Fibroblast of lung (primary cell): ENCODE measurements at places on chromosomes 12 and 14.

DNA sequence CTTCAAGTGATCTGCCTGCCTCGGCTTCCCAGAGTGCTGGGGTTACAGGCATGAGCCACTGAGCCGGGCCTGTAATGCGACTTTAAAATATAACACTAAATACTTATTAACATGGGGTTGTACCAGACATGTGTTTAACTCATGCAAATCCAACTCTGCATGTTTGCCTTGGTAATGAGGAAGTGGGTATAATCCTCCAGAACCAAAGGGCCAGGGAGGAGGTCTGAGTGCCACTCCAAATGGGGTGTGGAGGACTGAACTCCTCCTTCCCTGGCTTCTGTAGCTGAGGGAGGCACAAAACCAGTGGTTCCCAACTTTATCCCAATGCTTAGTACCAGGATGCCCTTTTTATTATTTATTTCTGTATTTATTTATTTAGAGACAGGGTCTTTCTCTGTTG lies 61.6 kb upstream of the MED13L start:
- DNase-seq, result no peak

DNA sequence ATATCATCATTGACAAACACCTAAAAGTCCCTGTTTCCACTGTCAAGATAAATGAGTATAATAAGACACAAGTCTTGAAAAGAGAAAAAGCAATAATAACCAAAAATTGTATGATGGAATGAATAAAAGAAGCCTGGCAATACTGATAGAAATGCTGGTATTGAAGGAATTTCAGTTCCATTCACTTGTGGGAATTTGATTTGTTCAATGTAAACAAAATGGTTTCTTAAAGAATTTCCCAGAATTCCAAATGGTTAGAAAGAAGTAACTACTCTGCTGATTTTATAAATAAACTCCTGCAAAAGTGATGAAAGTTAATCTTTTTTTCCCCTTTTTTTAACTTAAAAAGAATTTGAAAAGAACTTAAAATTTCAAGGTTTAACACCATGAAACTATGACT lies 129.9 kb upstream of the PDZRN4 start:
- DNase-seq, result no peak

- no peak for DNase-seq
Measured at GRCh38 chr14:36485773-36486172, 34.3 kb downstream of the NKX2-1 start.

DNA sequence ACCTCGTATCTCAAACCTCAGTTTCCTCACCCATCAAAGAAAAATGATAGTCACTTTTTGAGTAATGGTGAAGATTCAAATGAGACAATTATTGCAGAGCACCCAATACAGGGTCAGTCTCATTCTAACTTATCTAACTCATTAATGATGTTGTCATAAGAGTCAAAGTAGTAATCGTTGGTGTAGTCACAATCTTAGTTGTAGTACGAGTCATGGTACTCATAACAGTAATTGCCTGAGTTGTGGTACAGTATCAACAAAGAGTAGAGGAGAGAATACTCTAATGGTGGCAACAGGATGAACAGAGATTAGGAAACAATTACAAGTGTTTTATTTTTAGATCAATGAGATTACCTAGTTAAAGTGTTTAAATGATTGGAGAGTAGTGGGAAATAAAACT lies 93.6 kb upstream of the TMTC2 start:
- DNase-seq, result no peak

GRCh38 chr12:120199025-120199424 lies 1.9 kb downstream of the RPLP0 start:
- DNase-seq, result no peak

DNA sequence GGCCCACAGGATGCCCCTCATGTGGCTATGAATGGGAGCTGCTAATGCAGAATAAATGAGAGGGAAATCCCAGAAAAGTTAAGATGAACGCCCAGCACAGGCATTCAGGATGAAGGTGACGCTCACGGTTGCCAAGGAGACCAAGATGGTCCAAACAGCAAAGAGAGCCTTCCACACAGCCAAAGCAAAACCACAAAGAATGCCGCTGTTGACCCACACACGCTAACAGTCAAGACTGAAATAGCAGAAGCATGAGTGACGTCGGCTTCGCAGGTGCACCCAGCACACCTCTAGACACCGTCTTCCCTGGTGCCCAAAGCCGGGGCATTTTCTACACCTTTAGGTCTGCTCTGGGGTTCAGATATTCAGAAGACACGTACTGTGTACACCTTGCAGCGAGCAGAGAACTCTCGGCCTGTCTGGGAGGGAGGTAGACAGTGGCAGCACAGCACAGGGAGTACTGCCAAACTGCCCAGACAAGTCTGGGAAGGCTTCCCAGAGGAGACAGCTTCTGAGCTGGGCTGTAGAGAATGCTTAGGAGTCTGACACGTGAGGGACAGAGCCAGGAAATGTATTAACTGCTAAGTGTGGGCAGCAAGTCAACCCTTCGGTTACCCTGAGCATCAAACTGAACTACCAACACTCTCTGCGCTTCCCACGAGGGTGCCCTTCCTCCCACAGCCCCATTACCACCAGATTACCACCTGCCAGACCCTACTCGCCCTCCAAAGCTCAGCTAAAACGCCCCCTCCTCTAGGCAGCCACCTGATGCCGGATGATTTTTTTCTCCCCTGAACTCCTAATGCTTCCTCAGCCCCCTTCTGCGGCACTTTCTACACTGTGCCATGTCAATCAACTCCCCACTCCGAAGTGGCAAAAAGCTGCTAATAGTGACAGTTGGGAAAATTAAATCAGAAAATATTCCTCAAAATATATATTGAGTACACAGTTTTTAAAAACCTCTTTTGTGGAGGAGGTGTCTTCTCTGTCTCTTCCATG lies 50.1 kb downstream of the CCDC88C start:
- DNase-seq, result peak; percentile 97

GRCh38 chr12:104959335-104959841 lies 1.3 kb upstream of the SLC41A2 start:
- DNase-seq, result peak; percentile 80

- no peak for DNase-seq
Measured at GRCh38 chr14:54660604-54661111, 93.7 kb downstream of the SAMD4A start.

DNA sequence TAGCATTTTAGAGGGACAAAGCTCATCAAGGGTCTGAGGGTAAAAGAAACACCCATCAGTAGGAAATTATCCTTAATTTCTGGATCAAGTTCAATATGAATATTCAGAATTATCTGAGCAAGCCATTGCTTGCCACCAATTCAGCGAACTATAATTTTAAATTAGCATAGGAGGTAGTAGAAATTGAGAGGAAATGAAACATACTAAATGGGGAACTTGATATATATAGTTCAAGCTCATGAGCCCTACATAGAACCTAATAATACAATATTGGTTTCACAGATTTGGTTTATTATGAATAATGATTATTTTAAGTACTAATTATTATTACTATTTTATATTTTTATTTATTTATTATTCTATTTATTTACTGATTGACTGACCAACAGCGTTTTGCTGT lies 42.1 kb upstream of the GXYLT1 start:
- no peak for DNase-seq

- peak; percentile 42 for DNase-seq
Measured at GRCh38 chr14:69046476-69046860, 67.4 kb upstream of the ACTN1 start.

DNA sequence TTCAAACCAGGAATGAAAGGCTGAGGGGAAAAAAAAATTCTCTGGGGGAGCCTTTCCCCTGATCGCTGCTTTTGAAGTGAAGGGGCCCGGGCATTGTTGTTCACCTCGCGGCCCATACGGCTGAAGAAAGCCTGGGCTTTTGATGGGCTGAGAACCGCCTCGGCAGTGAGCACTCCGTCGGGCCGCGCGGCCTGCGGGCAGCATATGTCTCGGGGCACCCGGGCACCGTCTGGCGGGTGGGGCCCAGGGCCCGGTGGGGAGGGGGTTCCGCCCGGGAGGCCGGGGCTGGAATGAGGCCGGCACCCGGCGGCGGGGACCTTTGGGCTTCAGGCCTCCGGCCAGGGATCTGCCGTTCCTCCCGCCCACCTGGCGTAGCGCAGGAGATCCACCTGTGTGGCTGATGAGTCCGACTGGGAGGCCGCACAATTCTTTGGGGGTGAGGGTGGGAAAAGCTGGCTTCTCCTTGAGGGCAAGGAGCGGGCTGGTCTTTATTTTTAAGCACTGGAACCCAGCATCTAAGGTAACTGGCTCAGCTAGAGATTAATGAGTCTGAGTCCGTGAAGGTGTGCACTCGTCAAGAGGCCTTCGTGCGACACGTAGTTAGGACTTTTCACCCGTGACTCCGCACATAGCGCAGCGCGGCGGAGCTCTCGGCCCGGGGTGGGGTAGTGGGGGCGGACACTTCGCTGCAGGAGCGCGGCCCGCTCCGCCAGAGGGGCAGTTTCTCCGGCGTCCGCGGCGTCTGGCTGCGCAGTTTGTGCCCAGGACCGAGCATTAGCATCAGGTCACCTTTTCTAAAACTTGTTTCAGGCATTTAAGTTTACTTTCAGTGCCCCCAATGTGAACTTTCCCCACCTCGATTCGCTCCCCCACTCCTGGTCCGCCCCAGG lies 10.6 kb downstream of the FOXA1 start:
- no peak for DNase-seq

GRCh38 chr12:76417116-76417515 lies 68.9 kb upstream of the BBS10 start:
- no peak for DNase-seq

GRCh38 chr14:21300892-21301291 lies 21.0 kb downstream of the RPGRIP1 start:
- DNase-seq, result no peak

DNA sequence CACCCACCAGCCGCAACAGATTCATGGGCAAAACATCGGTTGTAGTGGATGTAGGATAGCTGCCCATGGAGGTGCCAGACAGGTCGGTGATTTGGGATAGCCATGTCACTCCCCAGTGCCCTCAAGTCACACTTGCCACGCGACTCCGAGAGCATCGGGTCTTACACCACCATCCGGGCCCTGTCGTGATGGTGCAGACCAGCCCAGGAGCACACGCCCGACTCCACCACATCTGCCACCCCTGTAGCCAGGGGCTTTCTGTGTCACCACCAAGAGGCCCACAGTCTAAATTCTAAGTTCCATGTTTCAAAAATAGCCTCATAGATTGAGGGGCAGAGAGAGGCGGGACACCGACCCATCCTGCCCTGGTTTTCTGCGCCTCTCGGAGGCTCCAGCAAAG lies 18.0 kb downstream of the FOXN4 start:
- no peak for DNase-seq

GRCh38 chr12:122847516-122847836 lies 12.2 kb downstream of the HIP1R start:
- no peak for DNase-seq

DNA sequence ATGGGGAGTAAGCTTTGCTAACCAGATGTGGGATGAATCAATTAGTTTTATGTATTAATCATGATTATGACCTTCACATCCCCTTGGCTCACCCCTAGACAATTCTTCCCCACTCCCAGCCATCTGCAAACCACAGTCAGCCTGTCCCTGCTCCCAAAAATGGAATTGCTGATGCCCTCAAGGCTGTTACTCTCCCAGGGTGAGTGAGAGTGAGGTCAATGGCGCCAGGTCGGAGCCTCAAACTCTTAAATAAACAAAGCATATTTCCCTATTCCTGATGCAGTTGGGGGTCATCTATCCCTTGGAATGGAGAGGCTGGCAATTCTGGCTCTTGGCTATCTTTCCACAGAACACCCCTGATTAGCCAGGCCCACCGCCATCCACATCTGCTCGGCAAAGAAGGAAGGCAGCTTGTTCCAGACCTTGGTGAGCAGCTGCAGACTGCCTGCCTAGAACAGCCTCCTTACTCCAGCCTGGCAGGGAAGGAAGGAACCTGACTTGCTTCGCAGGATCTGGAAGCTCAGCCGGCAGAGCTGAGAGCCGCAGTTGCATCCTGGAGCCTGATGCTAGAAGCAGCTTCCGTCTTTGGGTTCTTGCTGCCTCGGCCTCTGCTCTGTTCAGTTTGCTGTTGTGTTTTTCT lies 57.0 kb downstream of the SMUG1 start:
- no peak for DNase-seq

- no peak for DNase-seq
Measured at GRCh38 chr12:9066755-9067423, 48.8 kb downstream of the A2M start.

DNA sequence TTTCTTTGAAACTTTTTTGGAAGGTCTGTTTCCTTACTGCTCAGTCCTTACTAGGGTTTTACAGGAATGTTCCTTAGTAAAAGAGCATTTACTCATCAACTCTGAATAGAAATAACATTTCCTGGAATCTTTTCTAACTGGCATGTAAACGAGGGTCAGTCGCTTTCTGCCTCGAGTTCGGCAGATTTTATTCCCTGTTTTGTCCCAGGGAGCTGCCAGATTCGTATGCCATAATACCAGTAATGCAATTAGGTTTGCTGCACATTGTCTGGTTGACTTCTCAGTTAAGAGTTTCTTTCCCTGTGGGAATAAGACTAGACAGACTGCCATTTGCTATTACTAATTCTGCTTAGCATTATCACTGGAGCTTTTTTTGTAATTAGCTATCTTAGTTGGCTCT lies 91.9 kb downstream of the VRK1 start:
- no peak for DNase-seq

DNA sequence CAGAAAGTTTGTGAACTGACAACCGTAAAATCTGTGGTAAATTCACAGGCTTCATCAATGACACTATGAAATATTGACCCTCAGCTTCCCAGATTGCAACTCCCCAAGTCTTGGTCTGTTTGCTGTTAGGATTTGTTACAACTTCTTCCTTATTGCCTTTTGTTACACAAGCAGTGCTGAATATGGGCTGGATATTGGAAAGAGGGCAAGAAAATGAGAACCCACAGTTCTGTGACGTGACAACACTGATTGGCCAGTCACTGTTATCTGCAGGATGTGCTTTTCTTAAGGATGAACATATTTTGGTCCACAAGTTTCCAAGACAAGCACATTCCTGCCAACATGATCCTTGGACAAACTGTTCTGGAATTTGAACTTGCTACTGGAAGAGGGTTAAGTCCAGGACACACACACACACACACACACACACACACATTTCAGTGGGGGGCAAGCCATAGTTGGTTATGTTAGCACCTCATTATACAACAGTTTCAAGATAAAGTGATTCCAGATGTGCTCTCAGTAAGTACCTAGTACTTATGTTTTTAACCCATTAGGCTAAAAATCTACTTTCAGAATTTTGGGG lies 16.6 kb upstream of the SLC38A2 start:
- DNase-seq, result peak; percentile 99

DNA sequence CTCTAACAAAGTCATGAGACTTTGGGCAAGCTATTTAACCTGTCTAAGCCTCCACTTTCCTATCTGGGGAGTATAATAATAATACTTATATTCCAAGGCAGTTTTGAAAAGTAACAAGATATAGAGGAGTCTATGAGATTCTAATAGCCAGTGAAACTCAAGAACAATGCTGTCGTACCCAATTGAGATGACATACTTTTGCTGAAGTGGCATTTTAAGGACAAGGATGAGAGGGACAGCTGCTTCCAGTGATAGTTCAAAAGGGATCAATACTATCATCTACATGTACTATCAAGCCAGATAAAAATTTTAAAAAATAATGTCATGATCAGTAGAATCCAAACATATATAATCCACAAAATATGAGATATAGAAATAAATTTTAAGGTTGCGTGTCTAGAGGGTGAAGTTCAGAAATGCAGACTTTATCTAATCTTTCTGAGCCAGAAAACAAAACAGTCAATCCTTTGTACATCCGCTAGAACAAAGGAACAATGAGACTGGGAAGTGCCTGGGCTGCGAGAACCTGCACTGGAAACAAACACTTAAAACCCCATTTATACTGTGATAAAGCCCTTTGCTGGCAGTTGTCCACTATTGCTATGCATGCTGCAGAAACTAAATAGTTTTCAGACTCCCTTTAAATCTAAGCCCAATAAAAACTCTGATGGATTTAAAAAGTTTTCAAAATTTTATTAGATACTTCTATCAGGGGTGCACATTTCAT lies 38.6 kb downstream of the PTPRB start:
- no peak for DNase-seq

- peak; percentile 57 for DNase-seq
Measured at GRCh38 chr12:11067514-11067913, 5.4 kb upstream of the TAS2R46 start.
